Foreskin melanocyte (primary cell): ENCODE measurements at places on chromosomes 6 and 20.

DNA sequence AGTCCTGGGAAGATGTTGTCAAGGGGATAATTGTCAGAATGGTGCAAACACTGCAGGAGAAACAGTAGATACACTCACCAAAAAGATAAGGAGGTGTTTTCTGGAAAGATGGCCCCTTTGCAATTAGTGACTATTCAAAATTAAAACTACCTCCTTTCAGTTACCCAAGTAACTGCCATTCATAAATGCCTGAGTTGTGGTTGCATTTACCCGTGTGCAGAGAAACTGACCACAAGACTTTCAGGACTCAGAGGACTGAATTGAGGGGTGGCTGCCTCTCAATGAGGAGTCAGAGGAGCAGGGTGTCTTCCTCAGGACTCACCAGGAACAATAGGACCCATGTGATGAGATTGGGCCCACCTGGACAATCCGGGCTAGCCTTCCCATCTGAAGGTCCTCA, 39.0 kb downstream of the GCM1 start:
- DNase-seq = no peak

DNA sequence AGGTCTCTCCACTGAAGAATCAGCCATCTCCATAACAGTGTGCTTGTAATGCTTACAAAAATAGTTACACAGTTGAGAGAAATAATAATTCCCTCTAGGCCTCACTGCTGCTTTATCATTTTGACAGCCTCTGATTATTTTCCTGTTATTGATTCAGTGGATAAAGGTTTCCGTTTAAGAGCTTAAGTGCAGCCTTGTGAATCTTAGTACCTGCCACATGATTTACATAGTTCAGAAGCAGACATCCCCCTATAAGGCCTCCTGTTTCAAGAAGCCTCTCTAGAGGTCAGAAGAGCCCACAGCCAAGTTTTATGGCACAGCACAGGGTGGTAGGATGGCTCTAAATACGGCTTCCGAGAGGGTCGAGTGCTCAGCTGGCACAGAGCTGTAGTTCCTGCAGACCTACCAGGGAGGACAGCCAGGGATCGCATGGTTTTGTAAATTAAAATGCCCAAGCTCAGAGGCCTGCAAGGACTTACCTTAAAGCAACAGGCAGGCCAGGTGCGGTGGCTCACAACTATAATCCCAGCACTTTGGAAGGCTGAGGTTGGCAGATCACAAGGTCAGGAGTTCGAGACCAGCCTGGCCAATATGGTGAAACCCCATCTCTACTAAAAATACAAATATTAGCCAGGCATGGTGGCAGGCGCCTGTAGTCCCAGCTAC, 17.6 kb upstream of the PYGB start:
- DNase-seq = no peak

- no peak for DNase-seq
Observed at GRCh38 chr20:51335329-51335841, 207.1 kb downstream of the NFATC2 start.

DNA sequence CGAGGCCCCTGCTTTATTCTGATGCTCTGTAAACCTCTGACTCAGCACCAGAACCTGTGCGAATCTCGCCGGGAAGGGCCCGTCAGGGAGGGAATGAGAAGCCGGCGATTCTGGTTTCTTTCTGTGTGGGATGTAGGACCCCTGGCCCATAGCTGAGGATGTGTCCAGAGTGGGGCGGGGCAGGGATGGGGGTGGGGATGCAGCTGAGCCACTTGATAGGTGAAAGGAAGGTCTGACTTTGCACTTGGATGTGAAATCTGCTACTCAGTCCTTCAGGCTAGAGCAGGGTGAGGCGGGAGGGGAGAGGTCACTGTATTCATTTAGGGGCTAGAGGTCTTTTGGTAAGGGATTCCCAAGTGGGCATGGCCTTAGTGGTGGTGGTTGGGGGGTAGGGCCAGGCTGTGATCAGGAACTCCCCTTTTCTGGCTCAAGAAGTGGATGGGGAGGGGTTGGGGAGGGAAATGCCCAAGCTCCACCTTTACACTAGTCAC, 2.3 kb downstream of the TOX2 start:
- no peak for DNase-seq
